ENCODE measurements at places on chromosomes 12 and 14.

DNA sequence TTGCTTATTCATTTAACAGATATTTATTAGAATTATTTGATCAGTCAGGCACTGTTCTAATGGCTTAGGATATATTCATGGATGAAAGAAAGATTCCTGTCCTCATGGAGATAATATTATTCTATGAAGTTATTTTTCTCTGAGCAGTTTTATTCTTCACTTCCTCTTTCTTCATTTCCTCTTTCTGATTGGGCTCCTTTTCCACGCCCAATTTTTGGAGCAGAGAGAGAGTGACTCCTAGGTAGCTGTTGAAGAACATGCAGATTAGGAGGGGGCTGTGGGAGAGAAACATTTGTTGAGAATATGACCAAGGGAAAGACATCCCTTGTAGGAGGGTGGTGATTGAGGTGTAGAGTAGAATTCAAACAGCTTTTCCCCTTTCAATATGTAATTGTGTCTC lies 6.0 kb upstream of the YARS2 start:
- no peak for DNase-seq

DNA sequence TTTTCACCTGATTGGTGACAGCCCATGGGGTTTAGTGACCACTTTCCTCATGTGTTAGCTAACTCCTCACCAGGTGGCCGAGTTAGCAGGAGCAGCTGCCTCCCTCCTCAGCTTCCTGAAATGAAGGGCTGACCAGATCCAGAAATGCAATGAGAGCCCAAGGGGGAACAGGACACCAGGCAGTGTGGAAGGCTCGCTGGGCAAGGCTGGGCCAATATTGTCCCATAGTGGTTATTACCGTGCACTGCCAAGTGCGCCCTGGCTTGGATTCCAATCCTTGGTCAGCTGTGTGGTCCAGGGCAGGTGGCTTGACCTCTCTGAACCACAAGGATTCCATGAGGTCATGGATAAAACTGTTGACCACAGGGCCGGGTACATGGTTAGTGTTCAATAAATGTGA lies 3.6 kb upstream of the HSPB8 start:
- DNase-seq: no peak

- DNase-seq: no peak
Measured at GRCh38 chr12:89187507-89187906, 164.8 kb downstream of the DUSP6 start.

- peak; percentile 15 for DNase-seq
Measured at GRCh38 chr12:85805654-85806053, 30.6 kb downstream of the RASSF9 start.

DNA sequence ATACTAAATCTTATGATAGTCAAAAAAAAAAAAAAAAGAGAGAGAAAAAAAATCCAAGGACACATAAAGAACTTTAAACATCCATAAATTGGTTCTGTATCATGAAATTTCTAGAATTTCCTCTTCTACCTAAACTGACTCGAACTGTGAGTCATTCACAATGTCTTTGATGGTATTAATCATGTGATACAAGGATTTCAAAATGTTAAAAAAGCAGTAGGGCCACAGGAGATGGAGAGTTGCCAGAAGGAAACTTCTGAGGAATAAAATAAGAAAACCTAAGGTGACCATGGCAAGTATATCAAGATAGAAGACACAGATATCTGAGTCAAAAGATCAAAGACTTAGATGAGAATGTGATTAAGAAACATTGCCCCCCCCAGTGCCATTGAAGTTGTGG lies 1320.9 kb upstream of the FLRT2 start:
- DNase-seq: no peak

- DNase-seq: no peak
Measured at GRCh38 chr14:84850595-84850994, 679.3 kb upstream of the FLRT2 start.

DNA sequence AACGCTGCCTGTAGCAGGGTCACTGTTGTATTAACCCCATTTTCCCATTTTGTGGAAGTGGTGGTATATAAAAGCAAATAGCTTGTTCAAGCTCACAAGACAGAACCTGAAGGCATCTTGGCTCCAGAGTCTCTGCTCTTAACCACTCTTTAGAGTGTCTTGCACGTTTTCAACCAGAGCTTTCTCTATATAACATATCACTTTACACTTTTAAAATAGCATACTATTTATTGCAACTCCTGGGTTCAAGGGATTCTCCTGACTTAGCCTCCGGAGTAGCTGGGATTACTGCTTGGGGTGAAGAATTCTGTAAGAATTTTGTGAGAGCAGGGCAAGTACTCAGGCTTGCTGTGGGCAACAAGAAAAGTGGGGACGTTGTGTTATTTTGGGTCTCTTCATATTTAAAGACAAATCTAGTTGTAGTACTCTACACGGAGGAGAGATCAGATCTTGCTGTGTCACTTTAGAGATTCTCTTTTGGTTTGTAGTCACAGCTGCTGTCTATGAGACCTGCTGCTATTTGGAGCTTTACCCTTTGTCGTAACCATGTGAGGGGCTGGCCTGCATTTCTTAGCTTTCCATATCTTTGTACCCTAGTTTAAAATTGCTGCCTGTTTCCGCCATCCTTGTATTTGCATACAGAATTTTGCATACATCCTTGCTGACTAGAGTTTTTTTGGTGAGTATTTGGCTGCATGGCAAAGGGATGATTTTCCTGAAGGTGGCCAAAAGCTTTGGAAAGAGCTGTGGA lies 40.7 kb downstream of the WDR20 start:
- DNase-seq: no peak

- DNase-seq: no peak
Measured at GRCh38 chr12:118850244-118850825, 131.0 kb upstream of the SRRM4 start.

- peak; percentile 89 for DNase-seq
Measured at GRCh38 chr12:51820526-51821439, 27.7 kb downstream of the FIGNL2 start.

GRCh38 chr12:4293299-4293965 lies 19.9 kb downstream of the CCND2 start:
- no peak for DNase-seq

DNA sequence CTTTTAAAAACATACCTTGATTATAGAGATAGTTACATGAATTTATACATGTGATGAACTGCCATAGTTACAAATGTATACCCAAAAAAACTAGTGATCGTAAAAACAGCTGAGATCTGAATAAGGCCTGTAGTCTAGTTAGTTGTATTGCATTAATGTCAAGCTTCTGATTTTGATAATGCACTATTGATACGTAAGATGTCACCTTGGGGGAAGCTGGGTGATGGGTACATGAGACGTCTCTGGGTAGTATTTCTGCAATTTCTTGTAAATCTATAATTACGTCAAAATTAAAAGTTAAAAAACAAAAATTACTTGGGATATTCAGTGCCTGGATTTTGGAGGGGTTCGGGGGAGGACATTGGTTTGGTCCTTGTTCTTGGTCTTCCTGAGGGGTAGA lies 144.4 kb downstream of the SAMD4A start:
- DNase-seq: no peak

DNA sequence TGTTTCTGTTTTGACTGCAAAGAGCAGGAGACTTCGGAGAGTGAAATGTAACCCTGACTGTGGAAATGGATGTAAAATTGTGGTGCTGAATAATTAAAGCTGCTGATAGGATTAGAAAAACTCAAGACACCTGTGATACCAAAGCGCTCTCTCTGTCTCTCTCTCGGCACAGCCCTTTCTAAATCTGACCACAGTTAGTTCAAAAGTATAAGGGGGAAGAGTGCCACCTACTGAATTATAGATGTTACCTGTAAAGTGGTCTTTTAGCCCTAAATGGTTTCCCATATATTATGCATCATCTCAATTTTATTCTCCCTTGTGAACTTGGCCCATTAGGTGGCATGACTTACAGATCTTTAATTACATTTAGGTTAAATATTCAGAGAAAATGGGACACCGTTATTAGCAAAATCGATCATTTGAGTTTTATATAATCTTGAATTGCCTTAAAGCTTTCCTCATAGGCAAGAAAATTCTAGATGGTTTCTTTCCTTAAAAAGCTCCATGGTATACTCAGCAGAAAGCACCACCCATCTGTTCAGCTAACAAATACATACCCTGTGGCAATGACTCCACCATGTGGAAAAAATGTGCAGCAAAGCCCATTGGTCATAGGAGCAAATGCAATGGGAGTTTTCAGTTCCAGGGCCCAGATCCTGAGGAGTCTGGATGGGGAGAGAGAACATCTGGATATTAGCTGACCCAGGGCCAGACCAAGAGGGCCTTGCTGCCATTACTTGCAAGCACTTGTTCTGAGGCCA lies 18.1 kb downstream of the RFC5 start:
- no peak for DNase-seq

- no peak for DNase-seq
Measured at GRCh38 chr12:77644915-77645605, 185.6 kb upstream of the NAV3 start.

- DNase-seq: no peak
Measured at GRCh38 chr14:58901826-58902225, 264.1 kb downstream of the DACT1 start.

DNA sequence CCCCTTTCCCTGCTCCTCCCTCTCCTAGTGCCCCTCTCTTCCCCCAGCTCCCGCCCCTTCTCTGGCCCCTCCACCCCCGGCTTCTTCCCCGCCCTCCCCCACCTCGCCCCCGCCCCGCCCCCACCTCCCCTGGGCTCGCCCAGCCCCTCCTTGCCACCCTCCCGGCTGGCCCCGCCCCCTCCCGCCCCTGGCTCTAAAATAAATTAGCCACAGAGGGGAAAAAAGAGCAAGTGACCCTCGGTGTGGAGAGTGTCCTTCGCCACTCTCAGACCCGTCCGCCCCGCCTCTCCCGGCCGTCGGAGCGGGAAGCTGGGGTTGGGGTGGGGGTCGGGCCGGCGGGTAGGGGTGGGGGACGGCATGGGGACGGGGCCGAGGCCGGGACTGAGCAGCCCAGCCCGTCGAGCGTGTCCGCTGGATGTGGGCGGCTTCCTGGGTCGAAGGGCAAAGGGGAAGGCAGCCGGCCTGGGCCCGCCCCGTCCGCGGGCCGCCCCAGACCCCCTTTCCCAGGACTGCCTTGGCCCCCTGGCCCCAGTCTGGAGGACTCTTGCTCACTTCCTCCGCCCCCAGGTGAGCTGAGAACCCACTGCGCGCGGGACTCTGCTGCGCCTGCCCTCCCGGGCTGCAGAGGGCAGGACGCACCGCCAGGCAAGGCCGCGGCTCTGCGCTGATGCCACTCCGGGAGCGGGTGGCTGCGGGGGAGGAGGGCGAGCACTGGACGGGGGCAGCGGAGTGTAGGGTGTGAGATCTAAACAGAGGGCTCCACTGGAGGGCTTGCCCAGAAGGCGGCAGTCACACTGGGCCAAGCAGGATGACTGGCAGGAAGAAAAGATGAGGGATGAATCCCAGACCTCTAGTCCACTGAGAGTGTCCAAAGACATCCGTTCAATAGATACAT lies 570 bp upstream of the FIGNL2 start:
- DNase-seq: no peak

All from thymus (tissue), 14 donors.